ENCODE measurements at places on chromosomes 3 and 15.

GRCh38 chr3:195441992-195442572, 738 bp downstream of the ACAP2 start:
- DNase-seq: peak; percentile 63

DNA sequence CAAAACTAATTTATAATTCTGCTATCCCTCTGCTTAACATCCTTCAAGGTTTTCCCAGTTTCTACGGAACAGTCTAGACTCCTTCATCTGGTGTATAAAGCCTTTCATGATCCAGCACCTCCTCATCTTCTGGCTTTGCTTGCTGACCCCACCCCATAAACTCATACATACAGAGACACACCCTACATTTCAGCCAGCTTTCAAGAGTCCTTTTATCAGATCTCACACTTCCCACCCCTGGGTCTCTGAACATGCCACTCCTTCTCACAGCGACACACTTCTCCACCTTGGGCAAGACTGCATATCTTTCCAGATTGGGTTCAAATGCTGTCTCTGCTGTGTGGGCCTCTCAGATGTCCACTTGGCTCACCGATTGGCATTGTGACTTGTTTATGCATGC, 166.8 kb upstream of the LPP start:
- no peak for DNase-seq

GRCh38 chr3:192570821-192571791, 156.2 kb downstream of the FGF12 start:
- no peak for DNase-seq

- no peak for DNase-seq
These were observed 84.0 kb downstream of the CFAP20DC start for GRCh38 chr3:58965865-58966264.

DNA sequence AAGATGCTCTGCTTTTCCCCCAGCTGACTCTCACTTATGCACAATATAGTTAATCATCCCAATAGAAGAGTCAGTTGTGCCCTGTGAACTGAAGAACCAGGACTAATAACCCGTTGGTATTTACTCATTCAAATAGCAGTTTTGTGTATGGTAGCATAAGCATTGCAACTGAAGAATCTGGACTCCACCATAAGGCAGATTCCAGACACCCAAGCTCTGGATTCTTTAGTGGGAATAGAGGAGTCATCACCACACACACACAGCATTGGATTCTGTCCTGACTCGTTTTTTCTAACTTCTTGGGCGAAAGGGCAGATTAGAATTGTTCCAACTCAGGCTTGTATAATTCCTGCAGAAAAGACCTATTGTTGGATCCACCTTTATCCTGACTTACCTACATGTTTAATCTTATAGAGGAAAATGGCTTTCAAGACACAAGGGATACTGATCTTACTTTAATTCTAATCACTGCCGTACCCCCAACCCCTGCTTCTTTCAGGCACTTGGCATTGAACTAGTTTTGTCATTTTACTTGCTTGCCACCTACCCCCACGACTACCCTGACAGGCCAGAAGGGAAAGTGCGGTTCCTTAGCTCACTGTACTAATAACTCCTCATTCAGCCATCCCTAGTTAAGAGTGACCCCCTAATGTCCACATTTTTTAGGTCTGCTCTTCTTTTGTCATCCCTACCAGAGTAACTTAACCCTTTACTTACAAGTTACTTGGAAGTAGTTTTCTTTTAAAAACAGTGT, 42.3 kb downstream of the NKIRAS1 start:
- no peak for DNase-seq

GRCh38 chr3:197249542-197249941, 48.9 kb downstream of the DLG1 start:
- no peak for DNase-seq

DNA sequence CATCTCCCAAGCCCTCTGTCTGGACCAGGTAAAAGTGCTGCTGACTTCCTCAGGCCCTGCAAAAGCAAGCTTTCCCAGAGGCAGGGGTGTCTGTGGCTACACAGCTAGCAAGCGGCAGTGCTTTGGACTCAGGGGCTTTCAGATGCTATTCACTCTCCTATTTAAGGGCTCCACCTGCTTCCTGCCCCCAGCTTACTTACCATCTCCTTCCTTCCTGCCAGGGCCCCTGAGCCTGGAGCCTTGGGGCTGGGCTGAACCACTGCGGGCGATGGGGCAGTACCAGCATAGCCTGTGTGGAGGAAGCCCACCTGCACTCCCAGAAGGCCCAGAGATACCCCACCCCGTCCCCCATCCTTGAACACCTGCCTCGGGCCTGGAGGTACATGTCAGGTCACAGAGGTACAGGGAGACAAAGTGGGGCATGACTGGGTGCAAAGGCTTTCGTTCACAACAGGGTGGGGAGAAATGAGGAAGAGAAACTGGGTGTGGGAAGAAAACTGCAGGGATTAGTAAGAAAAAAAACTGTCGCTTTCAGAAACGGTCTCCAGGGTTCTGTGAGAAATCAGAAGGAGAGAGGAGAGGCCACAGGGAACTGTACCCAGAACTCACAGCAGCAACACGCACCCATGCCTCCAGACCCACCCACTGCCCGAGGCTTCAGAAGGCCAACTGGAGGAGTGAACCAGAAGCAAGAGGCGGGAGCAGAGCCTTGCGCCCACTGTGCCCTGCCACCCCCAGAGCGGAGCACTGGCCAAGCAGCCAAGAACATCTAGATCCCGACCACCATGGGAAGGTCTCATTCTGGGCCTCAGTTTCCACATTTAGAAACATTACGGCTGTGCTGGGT, 49.5 kb downstream of the CCDC12 start:
- peak; percentile 51 for DNase-seq

DNA sequence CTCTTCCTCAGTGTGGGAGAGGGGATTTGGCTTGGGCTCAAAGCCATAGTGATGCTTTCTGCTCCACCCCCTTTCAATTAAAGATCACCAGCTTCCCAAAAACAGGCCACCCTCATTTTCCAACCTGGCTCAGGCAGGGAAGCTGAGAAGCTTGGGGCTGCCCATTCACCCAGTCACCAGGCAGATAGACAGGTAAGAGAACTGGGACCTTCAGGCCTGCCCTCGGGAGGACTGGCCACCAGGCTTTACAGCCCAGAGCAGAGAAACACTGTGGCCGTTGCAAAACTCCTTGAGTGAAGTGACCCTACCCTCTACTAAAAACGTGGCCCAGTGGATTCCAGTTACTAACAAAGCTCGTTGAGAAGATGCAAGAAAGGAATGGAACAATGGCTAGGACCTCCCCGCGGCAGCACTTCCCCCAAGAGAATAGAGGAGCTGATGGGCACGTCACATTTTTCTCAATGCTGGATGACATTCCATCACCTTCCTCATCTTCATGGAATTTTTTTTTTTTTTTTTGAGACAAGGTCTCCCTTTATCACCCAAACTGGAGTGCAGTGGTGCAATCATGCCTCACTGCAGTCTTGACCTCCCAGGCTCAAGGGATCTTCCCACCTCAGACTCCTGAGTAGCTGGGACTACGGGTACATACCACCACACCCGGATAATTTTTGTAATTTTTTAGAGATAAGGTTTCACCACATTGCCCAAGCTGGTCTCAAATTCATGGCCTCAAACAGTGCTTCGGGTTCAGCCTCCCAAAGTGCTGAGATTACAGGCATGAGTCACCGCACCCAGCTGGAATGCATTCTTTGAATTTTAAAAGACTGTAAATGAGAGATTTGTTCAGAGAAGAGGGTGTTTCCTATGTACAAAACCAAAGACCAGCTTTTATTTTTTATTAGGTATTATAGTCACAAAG, 37.9 kb downstream of the LIPC start:
- DNase-seq: peak; percentile 17

- no peak for DNase-seq
These were observed 5.5 kb upstream of the CTSH start for GRCh38 chr15:78950343-78950742.

DNA sequence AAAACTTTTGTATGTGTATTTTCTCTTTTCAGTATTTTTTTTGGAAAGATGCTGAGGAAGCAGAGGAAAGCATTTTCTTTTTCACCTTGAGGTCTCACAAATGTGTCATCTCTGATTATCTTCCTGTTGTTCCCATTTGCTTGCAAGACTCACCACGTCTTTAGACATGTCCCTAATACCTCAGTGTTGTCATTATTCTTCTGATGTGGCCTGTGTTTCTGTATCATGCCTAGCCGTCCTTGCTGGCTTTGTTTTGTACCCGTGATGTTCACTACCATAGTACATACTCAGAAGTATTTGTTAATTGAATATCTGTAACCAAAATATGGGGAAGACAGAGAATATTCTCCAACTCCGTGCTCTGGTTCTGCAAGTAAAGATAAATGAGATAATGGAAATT, 5.0 kb upstream of the P2RY14 start:
- DNase-seq: no peak

GRCh38 chr3:11349446-11349845, 77.2 kb downstream of the ATG7 start:
- DNase-seq: no peak

GRCh38 chr15:67185621-67186225, 68.7 kb downstream of the AAGAB start:
- DNase-seq: peak; percentile 72

GRCh38 chr3:151305060-151305774, 11.4 kb downstream of the GPR87 start:
- DNase-seq: no peak

DNA sequence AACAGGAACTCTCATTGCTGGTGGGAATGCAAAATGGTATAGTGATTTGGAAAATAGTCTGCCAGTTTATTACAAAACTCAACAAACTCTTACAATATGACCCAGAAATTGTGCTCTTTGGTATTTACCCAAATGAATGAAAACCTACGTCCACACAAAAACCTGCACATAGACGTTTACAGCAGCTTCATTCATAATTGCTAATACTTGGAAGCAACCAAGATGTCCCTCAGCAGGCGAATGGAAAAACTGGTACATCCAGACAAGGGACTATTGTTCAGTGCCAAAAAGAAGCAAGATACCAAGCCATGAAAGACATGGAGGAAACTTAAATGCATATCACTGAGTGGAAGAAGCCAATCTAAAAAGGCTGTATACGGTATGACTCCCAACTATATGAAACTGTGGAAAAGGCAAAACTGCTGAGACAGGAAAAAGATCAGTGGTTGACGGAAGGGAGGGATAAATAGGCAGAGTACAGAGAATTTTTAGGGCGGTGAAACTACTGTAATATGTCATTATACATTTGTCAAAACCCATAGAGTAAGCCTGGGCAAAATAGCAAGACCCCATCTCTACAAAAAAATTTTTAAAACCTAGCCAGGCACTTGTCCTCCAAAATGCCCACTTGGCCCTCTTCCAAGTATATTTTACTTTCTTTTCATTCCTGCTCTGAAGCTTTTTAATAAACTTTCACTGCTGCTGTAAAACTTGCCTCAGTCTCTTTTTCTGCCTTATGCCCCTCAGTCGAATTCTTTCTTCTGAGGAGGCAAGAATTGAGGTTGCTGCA, 4.9 kb upstream of the MKRN2OS start:
- DNase-seq: no peak

DNA sequence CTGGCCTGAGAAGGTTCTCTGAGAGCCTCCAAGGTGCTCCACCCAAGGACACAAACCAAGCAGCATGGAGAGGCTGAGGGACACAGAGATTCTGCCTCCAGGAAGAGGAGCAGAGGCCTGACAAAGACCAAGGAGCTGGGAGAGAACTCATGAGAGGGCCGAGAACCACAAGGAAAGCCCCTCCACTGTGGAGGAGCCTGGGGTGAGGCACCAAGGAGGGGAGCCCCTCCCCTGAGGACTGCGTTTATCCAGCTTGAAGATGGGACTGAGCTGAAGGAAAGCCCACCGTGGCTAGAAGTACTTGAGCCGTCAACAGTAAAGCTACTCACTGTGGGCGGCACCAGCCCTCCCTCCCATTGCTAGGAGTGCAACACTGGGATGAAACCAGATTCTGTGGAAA, 63.1 kb upstream of the MEF2A start:
- no peak for DNase-seq

DNA sequence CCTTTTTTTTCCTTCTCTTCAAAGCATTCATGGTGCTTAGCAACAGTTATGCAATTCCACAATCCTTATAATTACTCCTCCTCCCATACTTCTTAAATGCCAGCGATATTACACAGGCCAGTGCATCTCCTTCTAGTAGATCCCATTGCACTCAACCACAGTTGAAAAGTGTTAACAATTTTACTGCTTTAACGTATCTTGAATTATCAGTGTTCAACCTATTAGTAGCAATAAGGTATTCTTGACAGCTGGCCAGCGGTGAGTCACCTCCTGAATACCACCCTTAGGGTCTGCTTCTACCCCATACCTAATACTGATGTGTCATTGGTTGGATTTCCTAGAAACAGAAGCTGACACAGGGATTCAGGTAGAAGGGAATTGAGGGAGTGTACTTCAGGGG, 24.0 kb upstream of the TEX9 start:
- DNase-seq: no peak

DNA sequence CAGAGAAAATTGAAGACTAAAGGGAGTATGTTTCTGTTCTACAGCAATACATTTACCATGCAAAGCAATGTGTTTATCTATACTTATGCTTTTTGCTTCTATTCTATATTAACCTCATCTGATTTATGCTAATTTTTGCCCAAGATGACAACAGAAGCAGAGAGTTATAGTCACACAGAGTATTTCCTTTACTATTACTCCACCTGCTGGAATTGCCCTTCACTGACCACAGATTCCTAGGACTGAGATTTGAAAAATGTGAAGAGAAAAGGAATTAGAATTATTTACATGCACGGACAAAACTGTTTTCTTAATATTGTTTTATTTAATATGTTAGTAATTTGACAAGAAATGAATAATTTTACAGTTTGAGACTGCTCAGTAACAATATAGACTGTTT, 745.6 kb downstream of the VGLL3 start:
- DNase-seq: no peak

DNA sequence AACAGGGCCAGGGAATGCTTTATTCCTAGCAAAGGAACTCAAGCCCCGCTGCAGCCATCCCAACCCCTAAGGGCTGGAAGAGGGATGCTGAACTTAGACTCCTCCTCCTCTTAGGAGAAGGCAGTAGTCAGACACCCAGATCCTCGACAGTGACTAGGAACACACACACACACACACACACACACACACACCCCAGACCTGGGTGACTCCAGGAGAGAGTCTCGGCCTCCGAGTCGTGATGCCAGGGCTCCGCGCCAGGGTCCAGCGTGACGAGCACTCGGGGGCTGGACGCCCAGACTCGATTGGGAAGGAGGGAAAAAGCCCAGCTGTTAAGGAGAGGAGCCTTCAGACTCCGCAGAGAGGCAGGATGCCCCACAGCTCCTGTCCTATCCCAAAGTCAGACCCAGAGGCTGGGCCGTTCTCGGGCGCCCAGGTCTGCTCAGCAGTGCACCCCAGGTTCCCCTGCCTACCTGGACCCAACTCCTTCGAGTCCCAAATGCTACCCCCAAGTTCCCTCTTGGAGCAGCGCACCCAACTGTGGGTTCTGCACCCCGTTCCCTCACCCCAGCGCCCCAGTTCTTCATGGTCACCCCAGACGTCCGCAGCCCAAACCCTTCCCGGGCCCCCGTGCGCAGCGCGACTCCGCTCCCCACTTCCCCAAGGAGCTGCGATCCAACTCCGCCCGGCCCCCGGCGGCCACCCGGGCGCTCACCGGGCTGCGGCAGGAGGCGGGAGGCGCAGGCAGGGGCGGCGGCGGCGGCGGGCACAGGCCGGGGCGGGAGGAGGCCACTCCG, 421 bp downstream of the BMF start:
- no peak for DNase-seq

GRCh38 chr3:40292637-40293349, 16.7 kb upstream of the EIF1B start:
- no peak for DNase-seq

Data from GF-D8 (cell line).